ENCODE measurements at places on chromosomes 6 and 20.

GRCh38 chr20:50464026-50464724 lies 46.0 kb upstream of the PTPN1 start:
- no peak for DNase-seq

GRCh38 chr20:43397147-43397546 lies 60.5 kb upstream of the SRSF6 start:
- DNase-seq: no peak

DNA sequence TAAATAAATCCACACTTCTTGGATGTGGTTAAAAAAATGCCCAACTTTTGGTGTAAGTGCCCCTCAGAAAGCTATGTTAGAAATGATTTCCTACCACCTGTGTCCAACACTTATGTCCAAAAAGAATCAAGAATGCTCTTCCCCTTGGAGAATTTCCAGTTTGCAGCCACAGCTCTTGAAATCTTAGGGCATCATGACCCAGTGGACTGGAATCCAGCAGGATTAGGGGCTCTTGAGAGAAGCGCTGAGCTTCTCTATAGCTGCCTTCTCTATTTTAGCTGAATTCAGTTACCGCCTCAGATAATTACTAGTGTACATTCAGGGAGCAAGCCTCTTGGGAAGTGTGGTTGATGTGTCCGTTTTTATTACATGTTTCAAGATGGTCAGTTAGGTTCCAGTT lies 2.5 kb downstream of the PHACTR1 start:
- no peak for DNase-seq

- DNase-seq: no peak
Measured at GRCh38 chr6:168261234-168261633, 58.3 kb downstream of the DACT2 start.

- DNase-seq: no peak
Measured at GRCh38 chr6:16358531-16359138, 120.2 kb downstream of the GMPR start.

DNA sequence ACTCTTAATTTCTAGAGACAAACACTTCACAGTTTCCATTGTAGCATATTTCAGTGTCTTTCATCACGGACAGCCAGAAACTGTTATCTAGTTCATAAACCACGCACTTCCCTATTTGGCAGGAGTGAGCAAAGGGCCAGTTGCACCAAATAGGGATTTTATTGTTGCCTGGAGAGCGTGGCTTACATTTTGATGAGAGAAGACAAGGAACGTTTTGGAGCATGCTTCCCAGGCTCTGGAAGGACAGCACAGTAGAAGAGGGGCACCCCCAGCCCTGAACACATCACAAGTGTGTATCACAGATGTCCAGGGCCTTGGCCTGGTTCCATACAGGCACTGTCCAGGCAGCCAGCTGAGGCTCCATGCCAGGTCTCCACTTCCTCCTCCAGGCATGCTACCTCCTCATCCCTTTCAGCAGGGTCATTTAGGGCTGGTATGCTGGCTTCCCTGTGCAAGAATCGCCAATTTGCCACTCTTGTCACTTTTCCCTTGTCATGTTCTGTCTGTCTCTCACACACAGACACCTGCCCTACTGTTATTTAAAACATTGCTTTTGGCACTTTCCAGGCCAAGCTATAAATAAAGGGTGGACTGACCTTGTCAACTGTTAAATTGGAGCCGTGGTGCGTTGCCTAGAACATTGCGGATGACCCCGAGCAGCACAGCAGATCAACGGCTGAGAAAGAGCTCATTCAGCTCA lies 235.0 kb upstream of the GMDS start:
- DNase-seq: no peak

DNA sequence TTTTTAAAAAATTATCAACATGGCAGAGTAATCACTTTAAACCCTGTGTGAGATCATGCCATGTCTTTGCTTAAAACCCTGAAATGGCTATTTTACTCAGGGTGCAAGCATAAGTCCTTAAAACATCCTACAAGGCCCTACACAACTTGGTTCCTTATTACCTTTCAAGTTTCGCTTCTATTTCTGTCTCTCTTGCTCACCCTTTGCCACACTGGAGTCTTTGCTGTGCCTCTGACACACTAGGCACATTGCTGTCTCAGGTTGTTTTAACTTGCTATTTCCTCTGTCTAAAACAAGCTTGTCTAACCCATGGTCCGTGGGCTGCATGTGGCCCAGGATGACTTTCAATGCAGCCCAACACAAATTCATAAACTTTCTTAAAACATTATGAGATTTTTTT lies 55.6 kb downstream of the KIAA0408 start:
- DNase-seq: no peak

GRCh38 chr20:50582591-50583234 lies 72.5 kb downstream of the PTPN1 start:
- no peak for DNase-seq

DNA sequence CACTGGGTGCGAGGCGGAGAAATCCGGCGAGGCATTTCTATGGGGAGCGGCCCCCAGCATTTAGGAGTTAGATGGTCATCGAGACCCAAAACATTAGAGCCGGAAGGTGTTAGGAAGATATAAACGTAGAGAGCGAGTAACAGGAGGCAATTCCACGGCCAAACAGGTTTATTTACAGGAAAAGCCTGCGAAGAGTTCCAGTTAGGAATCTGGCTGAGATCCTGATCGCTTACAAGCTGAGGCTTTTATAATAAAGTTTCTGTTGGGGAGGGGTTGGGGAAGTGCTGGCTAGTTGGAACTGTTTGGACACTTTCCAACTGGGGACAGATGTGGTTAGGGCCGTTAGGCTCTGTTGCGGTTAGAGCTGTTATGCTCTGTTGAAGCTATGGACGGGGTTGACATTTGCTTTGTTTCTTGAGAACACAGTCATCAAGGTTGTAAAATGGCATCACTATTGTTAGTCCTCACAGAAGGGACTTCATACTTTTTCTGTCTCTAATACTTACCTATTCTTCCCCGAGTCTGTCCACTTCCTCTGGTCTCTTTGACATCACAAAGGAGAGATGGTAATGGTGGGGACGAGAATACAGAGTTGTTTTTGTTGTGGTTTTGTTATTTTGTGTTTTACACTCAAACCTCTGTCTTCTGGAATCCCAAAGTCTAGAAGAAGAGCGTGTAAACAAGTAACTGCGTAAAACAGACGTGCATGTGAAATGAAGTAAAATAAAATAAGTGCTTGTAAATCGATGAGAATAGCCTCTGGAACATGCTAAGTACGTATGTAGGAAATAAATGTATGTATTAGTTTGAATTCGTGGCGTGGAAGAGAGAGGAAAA lies 554 bp upstream of the ZSCAN31 start:
- no peak for DNase-seq

DNA sequence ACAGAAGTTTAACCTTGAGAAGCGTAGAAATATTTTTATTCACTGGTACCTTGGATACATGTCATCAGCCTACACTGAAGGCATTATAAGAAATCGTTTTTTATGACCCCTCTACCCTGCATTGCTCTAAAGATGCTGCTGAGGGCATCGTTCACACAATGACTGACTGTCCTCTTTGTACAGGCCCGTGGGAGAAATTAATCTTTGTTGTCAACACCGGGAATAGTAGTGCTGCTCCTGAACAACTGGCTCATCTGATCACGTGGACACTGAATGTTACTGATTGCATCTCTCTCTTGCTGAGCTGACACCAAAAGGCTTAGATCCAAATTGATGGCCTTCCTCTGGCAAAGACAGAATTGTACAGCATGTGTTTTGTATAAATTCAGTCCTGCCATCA lies 157.1 kb upstream of the SMLR1 start:
- DNase-seq: no peak

- DNase-seq: no peak
Measured at GRCh38 chr6:4632421-4632820, 143.8 kb upstream of the CDYL start.

GRCh38 chr6:28922821-28923317 lies 916 bp downstream of the TRIM27 start:
- DNase-seq: no peak

DNA sequence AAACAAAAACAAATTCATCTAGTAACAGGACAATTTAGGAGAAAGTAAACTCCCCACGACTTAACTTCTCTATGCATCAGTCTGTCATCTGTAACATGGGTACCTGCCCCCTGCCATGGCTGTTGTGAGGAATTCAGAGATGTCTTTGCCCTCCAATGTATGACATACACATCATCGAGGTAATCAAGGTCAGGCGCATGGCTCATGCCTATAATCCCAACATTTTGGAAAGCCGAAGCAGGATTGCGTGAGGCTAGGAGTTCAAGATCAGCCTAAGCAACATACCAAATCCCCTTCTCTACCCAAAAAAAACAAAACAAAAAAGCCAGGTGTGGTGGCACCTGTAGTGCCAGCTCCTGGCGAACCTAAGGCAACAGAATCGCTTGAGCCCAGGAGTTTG lies 9.0 kb downstream of the EEF1A1 start:
- DNase-seq: no peak

DNA sequence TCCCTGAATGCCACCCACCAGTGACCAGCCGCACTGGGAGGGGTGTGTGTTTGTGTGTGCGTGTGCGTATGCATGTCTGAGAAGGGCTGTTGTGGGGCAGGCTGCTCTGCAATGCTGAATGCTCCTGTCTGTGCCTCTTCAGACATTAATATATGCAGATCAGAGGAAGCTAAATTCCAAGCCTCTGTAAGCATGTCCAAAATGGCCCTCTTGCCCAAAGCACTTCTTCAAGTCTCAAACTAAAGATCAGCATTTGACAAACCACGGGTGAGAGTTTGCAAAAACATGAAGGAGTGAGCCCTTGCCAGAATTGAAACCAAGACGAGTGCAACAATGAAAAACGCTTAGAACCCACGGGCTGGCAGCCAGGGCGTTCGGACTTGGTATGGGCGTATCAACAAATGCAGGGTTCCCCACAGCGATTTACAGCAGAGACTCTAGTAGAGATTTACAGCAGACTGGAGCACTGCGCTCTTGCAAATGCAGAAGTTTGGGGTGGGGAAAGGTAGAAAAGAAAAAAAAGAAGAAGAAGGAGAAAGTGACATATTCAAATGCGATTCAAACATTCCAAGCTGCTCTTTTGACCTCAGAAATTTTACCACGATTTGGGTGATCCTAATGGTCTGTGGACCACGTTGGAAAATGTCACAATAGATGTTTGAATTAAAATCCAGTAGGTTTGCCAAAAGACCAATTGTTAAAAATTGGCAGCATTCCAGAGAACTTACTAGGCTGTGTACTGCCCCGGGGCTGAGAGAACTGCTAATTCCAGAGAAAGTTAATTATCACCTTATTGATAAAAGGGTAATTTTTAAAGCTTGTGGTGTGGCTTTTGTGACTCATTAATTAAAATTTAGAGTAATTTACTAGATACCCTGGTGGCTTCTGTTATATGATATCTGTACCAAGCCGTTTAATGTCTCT lies 3.5 kb downstream of the SCML4 start:
- peak; percentile 40 for DNase-seq

- no peak for DNase-seq
Measured at GRCh38 chr6:144769142-144769541, 484.0 kb downstream of the UTRN start.

DNA sequence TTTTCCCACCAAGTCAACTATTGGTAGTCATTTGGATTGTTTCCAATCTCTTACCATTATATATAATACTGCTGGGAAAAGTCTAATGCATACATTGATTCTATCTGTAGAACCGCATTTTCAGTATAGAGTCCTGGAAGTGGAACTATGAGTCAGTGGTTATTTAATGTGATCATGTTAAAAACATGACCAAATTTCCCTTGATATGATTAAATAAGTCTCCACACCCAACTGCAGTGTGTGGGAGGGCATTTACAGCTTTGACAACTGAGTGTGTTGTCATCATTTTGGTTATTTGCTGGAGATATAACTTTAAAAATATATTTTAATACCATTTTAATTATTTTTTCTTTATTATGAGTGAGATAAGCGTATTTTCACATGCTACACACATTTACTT lies 1027.6 kb downstream of the EYS start:
- no peak for DNase-seq

- DNase-seq: no peak
Measured at GRCh38 chr20:32466739-32467505, 108.8 kb downstream of the ASXL1 start.

- no peak for DNase-seq
Measured at GRCh38 chr6:4030669-4031068, 48.3 kb downstream of the FAM217A start.

GRCh38 chr20:33325350-33325749 lies 42.3 kb downstream of the BPIFB1 start:
- DNase-seq: no peak

DNA sequence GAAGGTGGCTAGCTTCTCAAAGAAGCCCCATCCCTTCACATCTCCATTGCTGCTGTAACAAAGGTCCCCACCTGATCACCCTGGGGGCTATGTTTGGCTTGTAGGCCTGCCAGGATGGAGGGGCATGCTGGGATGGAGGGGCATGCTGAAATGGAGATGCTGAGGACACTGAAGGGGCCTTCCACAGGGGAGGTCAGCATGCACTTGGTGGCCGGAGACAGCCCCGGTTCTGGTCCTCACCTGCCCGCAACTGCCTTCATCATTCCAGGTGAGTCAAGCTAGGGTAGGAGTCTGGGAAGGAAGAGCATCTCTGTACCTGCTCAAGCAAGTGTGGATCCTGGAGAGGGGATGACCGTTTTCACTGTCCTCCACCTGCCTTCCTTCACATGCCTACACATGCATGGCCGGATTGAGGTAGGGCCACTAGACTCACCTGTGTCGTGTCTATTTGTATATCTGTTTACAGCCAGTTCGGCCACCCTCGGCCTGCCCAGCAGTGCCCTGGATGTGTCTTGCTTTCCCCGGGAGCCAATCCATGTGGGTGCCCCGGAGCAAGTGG lies 6.0 kb downstream of the L3MBTL1 start:
- no peak for DNase-seq

- peak; percentile 69 for DNase-seq
Measured at GRCh38 chr6:17012421-17013225, 89.2 kb upstream of the STMND1 start.

Data from foreskin keratinocyte (primary cell).